RPMI7951 (cell line): ENCODE measurements at places on chromosomes 3 and 15. TPM values are rescaled to one million over a fixed set of nuclear protein-coding genes. Genes with fewer than 3 reads are reported as not detected.

The NME9 gene
- not detected in 2 replicates for total RNA-seq

The DUOXA2 gene
- total RNA-seq = not detected in 2 replicates

The ARHGEF26 gene
- total RNA-seq = 2.2 and 3.3 TPM in 2 replicates

The CALML4 gene
- total RNA-seq = 1.4 and 1.9 TPM in 2 replicates

The APBA2 gene
- 4.2 and 6.2 TPM in 2 replicates for total RNA-seq

The FANCI gene
- 73.8 and 86.6 TPM in 2 replicates for total RNA-seq

The APOD gene
- 0.96 and 1.6 TPM in 2 replicates for total RNA-seq

The ADAMTS9 gene
- total RNA-seq = 2.4 and 3.1 TPM in 2 replicates

The HESX1 gene
- 1.9 and 2.5 TPM in 2 replicates for total RNA-seq

The ITIH3 gene
- total RNA-seq = not detected in 2 replicates

The STAB1 gene
- total RNA-seq = under 0.01 TPM in 2 replicates

GRCh38 chr15:91476861-91477260 lies 376.6 kb upstream of the SLCO3A1 start:
- no peak for DNase-seq

GRCh38 chr3:25044762-25045710 lies 383.0 kb upstream of the RARB start:
- peak; percentile 7 for DNase-seq

- no peak for DNase-seq
These were observed 17.0 kb downstream of the SNRPN start for GRCh38 chr15:24971772-24972171.

DNA sequence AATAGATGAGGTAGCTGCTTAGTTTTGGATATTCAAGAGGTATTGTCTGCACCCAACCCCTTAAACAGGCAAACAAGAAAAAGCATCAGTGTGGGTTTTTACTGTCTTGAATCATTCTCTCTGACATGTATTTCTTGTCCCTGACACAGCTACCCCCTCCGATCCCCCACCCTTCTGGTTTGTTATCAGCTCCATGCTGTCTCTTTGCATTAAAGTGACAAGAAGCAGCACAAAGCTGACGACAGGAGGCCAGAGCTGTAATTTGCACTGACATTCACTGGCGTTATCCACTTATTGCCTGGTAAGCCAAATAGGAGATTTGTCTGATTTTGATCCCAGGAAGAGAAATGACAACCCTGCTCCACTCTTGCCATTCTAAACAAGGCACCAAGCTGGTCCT lies 83.3 kb upstream of the SNRK start:
- DNase-seq = no peak

DNA sequence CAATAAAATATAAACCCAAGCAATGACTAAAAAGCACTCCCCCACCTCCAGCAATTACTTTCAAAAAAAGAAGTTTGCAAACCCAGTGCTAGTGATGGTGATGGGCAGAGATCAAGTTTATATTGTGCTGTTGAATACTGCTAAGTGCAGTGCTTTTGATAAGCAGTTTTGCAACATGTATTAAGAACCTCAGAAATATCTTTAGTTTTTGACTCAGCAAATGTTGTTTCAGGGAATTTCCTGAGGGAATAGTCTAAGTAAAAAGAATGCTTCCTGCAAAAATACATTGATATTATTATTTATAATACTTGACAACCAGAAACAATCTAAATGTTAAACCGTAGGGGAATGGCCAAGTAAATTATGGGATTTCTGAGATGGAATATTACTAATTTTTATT lies 69.3 kb downstream of the ADAMTSL3 start:
- no peak for DNase-seq

DNA sequence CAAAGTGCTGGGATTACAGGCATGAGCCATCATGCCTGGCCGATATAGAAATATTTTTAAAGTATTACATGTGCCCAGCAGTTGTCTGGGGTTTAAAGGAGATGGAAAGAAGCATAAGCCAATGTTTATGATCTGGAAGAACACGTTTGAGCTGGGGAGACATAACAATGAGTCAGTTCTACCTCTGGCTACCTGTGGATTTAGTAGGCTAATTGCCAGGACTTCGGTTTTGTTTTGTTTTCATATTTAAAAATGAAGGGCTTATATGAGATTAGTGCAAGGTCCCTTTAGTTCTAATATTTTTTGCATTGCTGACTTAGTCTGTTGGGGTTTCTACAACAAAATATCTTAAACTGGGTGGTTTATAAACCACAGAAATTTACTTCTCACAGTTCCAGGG lies 22.9 kb upstream of the TNFSF10 start:
- no peak for DNase-seq

GRCh38 chr3:69445024-69445423 lies 59.1 kb upstream of the FRMD4B start:
- DNase-seq = no peak

GRCh38 chr3:47482366-47482765 lies 6.6 kb upstream of the SCAP start:
- no peak for DNase-seq

DNA sequence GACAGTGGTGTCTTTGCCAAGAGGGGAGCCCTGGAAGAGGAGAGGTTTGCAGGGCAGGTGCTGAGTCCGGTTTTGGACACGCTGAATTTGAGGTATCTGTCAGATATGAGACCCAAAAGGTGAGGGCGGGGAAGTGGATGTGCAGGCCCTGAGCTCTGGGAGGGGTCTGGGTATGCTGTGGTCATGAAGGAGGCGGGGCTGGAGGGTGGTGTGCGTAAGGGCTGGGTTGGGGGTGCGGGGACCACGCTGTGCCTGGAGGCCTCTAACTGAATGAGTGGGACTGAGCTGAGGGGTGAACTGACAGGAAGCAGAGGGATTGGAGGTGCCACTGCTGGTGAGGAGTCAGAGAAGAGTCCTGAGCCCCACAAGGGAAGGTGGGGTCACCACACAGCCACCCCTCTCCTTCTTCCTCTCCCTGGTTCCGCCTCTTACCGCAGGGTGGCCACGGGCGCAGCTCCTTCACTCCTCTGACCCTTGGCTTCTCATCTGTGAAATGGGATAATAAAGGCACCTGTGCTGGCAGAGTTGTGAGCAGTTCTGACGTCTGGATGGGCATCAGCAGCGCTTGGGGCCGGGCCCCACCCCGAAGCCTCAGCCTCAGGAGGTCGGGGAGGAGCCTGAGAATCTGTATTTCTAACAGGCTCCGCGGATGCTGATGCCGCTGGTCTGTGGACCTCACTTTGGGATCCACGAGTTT lies 28.8 kb downstream of the PSTPIP1 start:
- no peak for DNase-seq

- DNase-seq = peak; percentile 78
These were observed 8.9 kb upstream of the NSMCE3 start for GRCh38 chr15:29278436-29279105.

DNA sequence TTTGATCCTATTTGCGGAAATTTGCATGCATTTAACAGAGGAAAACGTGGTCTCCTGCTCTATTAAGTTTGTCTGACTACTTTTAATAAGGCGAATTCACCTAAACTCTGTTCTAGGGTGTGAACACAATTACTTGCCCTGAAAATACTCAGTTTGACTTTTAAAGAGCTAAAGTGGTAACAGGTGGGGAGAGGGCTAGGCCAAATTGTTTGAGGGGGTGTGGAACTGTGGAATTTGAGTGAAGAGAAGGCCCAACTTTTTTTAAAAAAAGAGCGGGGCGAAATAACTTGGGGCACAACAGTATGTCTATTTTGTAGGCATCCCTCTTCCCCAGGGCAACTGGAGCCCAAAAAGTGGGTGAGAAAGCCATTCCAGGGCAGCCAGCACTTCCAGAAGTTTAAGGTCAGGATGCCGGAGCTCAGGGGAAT lies 580 bp upstream of the FXR1 start:
- DNase-seq = no peak

- no peak for DNase-seq
These were observed 3.8 kb downstream of the TIPARP start for GRCh38 chr3:156678197-156678596.
